Activated T-cell treated with anti-CD3 and anti-CD28 coated beads, Interleukin-2, amount 50 U/mL, for 72 hours (primary cell): ENCODE measurements at places on chromosomes 1 and 21. TPM values are rescaled to one million over a fixed set of nuclear protein-coding genes. Genes with fewer than 3 reads are reported as not detected.

DNA sequence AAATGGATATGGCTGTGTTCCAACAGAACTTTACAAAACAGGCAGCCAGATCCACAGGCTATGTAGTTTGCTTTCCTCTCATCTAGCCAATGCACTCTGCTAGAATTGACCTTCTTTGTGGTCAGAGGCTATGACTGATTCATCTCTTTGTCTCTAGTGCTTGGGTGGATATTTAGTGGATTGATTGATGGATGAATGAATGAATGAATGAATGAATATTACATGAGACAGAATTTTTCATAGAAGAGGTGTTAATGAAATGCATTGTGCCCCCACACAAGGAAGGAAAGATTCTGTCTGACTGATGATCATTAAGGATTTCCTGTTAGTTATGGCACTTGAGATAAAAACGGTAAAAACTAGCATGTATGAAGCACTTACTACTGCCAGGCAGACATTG is 50.5 kb upstream of the ZYG11A start:
- no peak for DNase-seq
- no peaks in the 10 kb centered on the region for H3K4me1 ChIP-seq
- H3K36me3 ChIP-seq: no peaks in the 10 kb centered on the region
- no peak overlapping the region for H3K4me3 ChIP-seq
- H3K27ac ChIP-seq: no peak overlapping the region

DNA sequence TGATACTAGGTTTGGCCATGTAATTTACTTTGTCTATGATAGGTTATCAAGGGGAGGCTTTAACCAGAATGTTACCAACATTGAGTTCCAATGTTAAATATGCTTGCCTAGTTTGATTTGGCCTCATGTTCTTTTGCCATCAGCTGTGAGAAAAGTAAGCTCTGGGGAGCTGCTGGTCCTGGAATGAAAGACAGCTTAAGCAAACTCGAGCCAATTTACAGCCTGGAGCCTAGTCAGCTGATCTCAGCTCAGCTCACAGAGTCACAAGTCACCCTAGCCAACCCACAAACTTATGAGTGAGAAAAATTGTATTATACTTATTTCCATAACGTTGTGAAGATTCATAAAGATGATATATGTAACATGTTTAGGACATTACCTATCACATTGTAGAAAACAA is 426.7 kb downstream of the RWDD3 start:
- H3K4me3 ChIP-seq: no peak overlapping the region
- H3K27me3 ChIP-seq: no peaks in the 10 kb centered on the region
- no peaks in the 10 kb centered on the region for H3K4me1 ChIP-seq
- no peaks in the 10 kb centered on the region for H3K36me3 ChIP-seq
- no peak overlapping the region for H3K27ac ChIP-seq
- DNase-seq: no peak

SLC22A15 gene
- 1.5 TPM for total RNA-seq

- H3K4me3 ChIP-seq: no peak overlapping the region
- no peaks in the 10 kb centered on the region for H3K27me3 ChIP-seq
- DNase-seq: no peak
- no peaks in the 10 kb centered on the region for H3K4me1 ChIP-seq
- no peak overlapping the region for H3K27ac ChIP-seq
- H3K36me3 ChIP-seq: no peaks in the 10 kb centered on the region
Measured at GRCh38 chr21:29462479-29462878, 163.8 kb downstream of the BACH1 start.

AK2 gene
- total RNA-seq: 223 TPM

GRCh38 chr21:39153373-39153772 is 29.9 kb downstream of the PSMG1 start:
- DNase-seq: no peak
- peaks cover 10% of the 10 kb centered on the region for H3K27me3 ChIP-seq
- no peak overlapping the region for H3K4me3 ChIP-seq
